ENCODE measurements at places on chromosomes 7 and 10.
A peak's percentile ranks its signal among the peaks of the same experiment; 100 is the strongest.

GRCh38 chr10:97714401-97715258 is 1.1 kb downstream of the MARVELD1 start:
- DNase-seq = peak; percentile 63

- DNase-seq = no peak
Observed at GRCh38 chr10:45428611-45429510, 54.8 kb downstream of the ALOX5 start.

DNA sequence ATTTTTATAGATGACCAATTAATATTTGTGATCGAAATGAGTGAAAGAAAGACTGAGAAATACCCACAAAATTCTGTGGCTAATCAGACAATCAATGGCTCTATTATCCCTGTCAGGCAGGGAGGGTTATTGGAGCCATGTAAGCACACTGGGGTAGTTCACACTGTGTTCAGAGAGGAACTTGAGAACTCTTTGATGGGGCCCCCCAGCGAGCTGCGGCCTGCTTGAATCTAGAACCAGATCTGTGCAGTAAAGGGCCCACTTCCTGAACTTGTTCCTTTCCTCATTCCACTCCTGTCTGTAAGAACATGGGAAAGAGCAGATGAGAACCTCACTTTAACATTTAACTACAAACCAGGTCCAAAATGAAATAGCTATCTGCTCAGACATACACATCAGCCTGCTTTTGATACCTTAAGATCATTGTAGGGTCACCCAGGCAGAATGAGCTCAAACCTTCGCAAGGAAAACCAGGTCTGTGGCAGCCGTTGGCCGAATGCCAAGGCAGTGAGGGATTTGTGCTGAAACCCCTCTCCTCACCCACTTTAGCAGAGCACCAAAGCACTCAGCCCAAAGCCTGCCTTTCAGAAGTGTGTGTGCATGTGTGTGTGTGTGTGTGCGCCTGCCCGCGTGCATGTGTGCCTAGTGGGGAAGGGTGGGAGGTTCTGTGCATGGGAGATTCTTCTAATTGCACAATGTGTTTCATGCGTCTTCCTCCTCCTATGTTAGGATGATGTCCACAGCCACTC is 365.6 kb upstream of the MGMT start:
- DNase-seq = no peak

DNA sequence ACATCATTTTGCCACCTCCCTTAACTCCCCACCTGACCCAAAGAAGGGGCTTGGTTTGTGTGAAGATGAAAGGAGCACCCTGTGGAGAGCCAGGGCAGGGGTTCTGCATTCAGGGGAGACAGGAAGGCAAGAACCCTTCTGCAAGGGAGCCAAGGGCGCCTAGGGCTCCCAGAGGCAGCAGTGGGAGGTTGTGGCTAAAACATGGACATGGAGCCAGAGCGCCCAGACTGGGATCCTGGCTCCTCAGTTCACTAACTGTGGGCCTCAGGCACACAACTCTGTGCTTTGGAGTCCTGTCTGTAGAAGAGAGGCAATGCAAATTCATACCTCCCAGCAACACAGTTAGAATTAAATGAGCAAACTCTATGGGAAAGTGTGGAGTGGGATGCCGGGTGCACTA is 123.1 kb upstream of the MACROH2A2 start:
- no peak for DNase-seq

DNA sequence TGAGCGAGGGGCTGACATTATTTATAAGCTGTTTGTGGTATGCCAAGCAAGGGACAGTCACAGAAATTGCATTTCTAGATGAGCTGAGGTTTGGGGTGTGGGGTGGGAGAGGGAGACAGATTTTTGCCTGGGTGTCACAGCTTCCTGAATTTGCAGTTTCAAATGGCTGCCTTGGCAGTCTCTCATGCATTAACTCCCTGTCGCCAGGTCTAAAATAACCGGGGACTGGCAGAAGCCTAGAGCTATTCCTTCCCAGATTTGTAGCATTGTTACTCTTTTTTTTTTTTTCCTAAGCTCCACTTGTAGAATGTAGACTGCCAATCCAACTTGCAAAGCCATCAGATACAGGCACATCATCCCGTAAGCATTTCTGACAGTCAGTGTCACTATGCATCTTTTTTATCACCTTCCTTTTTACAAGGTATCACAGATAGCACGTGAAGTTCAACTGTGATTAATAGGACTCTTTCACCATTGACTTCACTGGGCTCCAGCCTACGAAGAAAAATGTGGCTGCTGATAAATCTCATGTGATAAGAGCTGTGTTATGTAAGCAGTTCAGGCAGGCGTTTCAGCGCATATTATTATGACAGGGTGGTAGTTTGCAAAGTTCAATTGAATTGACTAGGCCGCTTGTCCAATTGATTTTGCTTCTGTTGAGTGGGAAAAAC is 130.7 kb upstream of the CELF2 start:
- no peak for DNase-seq

DNA sequence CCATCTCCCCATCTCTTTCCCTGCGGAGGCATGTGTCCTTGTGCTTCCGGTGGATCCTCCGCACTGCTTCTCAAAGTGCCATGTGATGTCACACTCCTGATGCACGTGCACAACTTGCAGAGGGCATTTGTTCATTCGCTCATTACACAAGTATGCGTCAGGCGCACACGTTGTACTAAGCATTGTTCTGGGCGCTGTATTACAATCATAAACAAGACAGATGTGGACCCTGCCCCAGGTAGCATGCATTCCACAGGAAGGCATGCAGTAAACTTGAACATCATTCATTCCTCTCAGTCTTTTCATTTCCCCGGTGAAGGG is 9.0 kb upstream of the RAMP3 start:
- DNase-seq = no peak

- no peak for DNase-seq
Observed at GRCh38 chr10:124680675-124681074, 63.5 kb downstream of the FAM53B start.

GRCh38 chr7:104894726-104895521 is 119.1 kb upstream of the KMT2E start:
- no peak for DNase-seq

GRCh38 chr10:57018452-57018851 is 657.4 kb upstream of the ZWINT start:
- DNase-seq = peak; percentile 39

DNA sequence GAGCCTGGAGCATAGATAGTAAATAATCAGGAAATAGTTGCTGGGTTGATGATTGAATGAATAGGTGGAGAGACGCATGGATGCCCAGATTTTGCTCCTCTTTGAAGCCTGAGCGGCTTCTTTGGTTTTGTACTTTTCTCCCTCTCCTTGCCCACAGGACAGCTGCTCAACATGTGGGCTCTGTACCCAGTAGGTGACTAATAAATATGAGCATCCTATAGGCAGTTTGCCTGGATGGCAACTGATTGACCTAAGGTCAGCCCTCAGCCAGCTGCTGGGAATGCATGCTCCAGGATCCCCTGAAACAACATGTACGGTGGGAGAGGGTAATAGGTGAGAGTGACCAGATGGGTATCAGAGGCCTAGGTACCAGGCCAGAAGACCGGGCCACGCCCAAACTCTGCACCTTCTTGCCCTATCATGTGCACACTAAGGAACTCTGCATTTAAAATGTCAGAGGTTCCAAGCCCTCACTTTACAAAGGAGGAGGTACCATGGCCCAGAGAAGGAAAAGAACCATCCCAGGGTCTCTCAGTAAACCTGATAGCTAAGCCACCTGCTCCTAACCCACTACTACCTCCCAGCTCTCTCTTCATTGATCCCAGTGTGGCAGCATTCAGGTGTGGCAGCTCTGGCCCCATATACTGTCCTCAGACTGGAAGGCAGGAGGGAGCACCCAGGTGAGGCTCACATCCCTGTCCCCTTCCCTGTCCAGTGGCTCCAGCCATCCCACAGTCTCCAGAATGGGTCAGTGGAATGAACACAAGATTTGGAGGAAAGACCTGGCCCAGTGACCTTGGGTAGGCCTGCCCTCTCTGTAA is 2.7 kb upstream of the ZCCHC24 start:
- no peak for DNase-seq

GRCh38 chr10:97325754-97326153 is 6.7 kb downstream of the FRAT1 start:
- DNase-seq = no peak

GRCh38 chr10:89159761-89160160 is 47.4 kb downstream of the CH25H start:
- no peak for DNase-seq

- DNase-seq = no peak
Observed at GRCh38 chr10:112246-112645, 23.0 kb upstream of the ZMYND11 start.

DNA sequence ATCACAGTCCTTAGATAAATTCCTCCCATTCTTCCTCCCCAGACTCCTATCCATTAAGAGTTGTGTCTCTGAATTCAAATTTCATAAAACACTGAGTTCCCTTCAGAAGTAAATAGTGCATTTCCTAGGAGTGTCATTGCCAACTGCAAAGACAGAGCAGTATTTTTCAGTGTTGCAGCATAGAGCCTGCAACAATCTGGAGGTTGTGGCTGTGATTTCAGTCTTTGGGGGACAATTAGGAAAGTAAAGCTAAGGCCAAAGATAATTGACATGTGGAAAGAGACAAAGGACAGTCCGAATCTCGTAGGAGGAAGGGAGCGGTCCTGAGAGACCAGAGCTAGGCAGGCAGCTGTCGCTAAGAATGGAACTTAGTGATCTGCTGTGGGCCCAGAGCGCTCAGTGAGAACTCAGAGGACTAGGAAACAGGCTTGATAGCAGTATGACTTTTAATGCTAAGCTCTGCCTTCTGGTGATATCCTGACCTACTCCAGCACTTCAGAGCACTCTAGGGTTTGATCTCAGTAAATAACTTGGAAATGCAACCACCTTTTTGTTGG is 46.2 kb downstream of the PRPF18 start:
- no peak for DNase-seq

GRCh38 chr7:29003703-29004102 is 45.6 kb upstream of the TRIL start:
- no peak for DNase-seq

Data from iPS-NIHi11 (cell line).